ENCODE measurements at places on chromosomes 4 and X.
A peak's percentile ranks its signal among the peaks of the same experiment; 100 is the strongest.

DNA sequence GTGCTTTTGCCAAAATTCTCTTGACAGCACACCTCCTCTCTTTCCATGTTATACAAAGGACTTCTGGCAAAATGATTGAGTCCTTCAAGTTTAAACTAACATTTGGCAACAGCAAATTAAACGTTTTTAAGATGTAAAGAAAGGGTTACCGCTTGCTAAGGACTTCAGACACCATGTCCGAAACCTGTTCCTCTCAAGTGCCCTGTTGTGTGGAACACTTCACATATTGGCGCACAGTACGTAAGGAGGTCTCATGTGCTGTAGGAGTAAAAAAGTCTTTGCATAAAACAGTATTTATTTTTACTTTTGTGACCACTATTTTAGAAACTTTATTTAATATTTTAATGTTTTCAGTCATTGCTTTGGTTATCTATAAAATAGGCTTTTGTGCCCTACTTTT is 33.7 kb upstream of the HPRT1 start:
- no peak for DNase-seq

DNA sequence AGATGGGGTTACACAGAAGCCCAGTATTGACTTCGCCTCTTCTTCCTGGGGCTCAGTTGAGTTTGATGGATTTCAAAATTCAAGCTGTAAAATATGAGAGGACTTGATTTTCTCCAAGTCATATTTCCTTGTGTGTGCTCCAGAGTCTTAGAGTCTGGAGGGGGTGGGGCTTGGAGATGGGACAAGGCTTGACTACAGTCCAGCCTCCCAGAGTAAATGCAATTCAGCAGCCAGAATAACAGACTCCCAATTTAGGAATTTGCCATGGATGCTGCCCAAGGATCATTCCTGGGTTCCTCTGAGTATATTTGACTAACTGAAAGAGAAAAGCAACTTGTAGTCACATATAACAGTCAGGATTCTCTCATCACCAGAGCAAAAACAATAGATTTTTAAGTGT is 53.7 kb upstream of the RBPJ start:
- DNase-seq = no peak

DNA sequence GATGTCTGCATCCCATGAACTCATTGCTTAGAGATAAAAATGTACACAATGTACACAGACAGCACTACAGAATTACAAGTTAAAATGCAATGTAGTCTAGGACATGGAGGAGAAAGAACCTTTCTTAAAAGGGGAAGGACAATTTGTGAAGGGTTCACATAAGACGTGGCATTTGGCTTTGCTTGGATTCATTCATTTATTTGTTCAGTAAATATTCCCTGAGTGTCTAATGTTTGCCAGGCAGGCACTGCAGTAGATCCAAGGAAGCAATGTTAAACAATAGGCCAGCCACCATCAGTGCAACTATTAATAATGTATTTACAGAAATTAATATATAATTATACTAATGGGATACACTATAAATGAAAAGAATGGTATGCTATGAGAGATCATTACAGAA is 94.4 kb downstream of the GRIA2 start:
- no peak for DNase-seq

DNA sequence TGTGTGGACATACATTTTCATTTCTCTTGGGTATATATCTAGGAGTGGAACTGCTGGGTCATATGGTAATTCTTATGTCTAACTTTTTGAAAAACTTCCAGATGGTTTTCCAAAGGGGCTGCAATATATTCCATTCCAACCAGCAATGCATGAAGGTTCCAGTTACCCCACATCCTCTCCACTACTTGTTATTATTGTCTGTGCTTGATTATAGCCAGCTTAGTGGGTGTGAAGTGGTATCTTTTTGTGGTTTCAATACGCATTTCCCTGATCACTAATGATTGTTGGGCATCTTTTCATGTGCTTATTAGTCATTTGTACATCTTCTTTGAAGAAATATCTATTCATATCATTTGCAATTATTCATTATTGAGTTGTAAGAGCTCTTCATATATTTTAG is 31.5 kb upstream of the S100G start:
- DNase-seq = no peak

- no peak for DNase-seq
Observed at GRCh38 chrX:358651-359143, 28.0 kb downstream of the PPP2R3B start.

- DNase-seq = peak; percentile 33
Observed at GRCh38 chr4:110049951-110050925, 137.6 kb downstream of the EGF start.

DNA sequence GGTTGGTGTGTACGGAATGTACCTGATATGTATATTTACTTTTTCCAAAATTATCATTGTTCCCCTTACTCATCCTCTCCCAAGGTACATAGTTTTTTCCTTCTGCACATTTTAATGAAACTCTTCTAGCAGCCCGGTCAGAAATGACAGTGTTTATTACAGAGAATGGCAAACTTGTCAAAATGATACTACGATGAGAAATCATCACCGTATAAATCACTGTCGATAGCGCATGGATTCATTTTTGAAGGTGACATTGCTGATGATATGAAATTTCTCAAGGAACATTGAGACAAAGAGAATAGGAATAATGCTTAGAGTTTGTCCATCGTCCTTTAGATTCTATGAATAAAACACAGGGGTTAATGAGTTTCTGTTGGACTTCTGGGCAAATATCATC is 30.6 kb downstream of the FAM114A1 start:
- DNase-seq = no peak

- DNase-seq = no peak
Observed at GRCh38 chr4:103853146-103853545, 133.4 kb upstream of the TACR3 start.

- no peak for DNase-seq
Observed at GRCh38 chrX:8194216-8194615, 23.1 kb upstream of the VCX2 start.

DNA sequence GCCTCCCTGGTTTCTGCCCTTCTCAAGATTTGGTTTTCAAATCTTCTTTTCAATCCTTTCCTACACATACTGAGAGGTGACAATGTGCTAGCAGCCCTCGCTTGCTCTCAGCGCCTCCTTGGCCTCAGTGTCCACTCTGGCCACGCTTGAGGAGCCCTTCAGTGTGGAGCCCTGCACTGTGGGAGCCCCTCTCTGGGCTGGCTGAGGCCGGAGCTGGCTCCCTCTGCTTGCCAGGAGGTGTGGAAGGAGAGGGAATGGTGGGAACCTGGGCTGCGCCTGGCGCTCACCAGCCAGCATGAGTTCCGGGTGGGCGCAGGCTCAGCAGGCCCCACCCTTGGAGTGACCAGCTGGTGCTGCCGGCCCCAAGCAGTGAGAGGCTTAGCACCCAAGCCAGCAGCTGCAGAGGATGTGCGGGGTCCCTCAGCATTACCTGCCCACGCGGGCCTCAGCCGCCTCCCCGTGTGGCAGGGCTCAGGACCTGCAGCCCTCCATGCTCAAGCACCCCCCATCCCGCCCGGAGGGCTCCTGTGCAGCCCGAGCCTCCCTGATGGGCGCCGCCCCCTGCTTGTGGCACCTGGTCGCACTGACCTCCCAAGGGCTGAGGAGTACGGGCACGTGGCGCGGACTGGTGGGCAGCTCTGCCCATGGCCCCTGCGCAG is 127.5 kb downstream of the COX7B2 start:
- no peak for DNase-seq

GRCh38 chr4:159026329-159026728 is 76.5 kb upstream of the RAPGEF2 start:
- DNase-seq = no peak

DNA sequence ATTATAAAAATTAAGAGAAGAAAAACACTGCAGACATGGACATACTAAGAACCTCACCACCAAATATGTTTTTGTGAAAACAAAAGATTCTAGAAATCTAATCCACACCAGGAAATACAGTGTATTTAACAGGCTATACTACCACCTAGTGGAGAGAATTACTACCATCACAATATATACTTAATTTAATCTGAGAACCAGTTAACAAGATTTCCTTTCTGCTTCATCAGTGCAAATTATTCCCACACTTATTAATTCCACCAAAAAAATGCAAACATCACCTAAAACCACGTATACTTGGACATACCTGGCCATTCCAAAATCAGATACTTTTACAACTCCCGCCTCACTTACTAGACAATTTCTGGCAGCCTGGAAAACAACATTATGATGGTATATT is 7.0 kb upstream of the TXK start:
- no peak for DNase-seq

DNA sequence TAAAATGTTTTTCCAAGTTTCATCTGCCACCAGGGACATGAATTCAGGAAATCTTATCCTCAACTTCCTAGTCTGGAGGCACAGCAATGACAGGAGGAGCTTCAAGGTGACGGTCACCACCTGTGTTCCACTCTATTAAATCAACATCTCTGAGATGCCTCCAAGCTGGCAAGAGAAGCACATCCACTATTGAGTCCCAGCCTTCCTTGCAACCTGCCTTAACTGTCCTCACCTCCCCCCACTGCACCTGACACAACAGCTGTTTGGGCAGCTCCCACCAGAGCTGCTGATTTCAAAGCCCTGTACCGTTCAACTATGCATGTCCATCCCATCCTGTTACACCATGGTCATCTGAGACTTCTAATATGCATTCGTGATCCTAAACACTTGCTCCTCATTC is 123.4 kb downstream of the COL25A1 start:
- DNase-seq = no peak

- no peak for DNase-seq
Observed at GRCh38 chr4:134885436-134885835, 683.8 kb upstream of the PABPC4L start.

- DNase-seq = no peak
Observed at GRCh38 chr4:25321703-25322102, 9.1 kb downstream of the ZCCHC4 start.

DNA sequence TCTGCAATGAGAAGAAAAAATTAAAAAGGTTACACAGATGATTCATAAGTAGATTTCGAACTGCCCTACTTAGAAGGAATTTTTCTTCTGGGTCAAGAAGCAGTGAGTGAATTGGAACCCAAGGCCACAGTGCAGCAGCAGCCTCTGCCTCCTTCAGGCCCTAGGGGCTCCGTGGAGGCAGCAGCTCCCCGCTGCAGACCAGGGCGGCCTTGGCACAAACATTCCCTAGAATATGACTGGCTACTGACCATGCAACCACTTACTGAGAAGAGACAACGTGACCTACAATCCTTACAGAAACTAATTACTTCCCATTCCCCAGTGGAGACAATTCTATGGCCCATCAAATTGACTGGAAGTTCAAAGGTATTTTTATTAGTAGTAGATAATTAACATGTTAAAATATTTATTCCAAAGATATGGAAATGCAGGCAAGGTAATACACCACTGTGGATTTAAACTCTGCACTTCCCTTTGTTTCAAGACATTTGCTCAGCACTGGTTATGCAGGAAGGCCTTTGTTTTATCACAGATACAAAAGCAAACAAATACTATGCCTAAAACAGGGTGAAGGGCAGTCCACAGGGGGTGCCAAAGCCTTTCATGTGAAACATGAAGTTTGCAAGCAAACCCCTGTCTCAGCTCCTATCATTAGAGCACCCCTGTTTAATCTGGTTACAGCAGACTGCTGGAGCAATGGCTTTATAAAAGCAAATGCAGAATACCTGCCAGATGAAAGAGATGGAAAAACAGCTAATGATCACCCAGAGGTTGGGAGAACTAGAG is 59.2 kb downstream of the PCDH19 start:
- no peak for DNase-seq

DNA sequence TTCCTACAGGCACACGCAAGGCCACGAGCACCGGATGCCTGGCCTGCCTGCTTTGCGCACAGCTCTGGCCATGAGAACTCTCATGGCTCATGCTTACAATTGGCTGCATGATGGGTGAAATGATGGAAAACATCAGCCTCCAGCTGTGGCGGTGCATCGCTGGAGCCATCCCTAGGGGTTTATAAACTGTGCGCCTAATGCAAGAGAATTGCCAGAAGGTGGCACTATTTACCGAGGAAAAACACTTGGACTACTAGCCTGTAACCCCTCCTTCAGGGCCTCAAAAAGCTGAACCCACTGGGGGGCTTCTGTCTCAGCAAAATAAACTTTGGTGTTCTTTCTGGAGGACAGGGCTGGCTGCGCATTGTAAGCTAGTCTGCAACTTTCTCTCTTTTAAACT is 51.9 kb downstream of the PHKA2 start:
- no peak for DNase-seq

GRCh38 chrX:45771114-45771513 is 570.4 kb upstream of the DIPK2B start:
- DNase-seq = no peak

- DNase-seq = no peak
Observed at GRCh38 chrX:56726605-56727004, 2.4 kb upstream of the NBDY start.

GRCh38 chr4:183326853-183327252 is 4.6 kb upstream of the CLDN24 start:
- DNase-seq = no peak

GRCh38 chr4:102362922-102363432 is 17.7 kb upstream of the SLC39A8 start:
- no peak for DNase-seq

DNA sequence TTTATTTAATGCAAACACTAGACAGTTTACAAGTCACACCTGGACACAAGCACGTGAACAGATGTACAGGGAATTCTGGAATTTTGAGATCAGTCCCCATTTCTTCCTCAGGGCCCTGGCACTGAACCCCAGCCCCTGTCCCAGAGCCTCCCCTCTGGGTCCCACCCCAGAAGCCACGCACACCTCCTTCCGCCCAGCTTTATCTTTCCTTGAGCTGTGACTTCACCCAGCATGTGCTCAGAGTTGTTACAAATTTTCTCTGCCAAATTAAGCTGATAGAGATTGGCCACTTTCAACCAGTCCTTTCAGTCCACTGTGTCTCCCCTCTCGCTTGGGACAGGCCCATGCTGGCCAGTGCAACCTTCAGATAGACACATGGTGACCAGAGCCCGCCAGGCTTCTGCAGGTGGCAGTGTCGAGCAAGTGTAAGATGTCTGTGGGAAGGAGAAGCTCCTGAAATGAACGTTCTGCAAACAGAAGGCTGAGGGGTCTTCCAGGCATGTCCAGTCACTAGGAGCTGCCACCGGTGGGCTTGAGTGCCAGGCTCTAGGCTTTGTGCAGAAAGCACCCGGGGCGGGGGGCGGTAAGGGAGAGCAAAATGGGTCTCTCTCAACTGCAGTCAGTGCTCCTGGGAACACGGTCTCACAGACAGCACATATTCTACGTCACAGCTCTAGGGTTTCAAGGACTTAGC is 73.3 kb downstream of the MTMR1 start:
- DNase-seq = no peak
